ENCODE measurements at places on chromosomes 1 and 21.

GRCh38 chr1:25369241-25369640 lies 31.1 kb downstream of the TMEM50A start:
- no peak for DNase-seq

- DNase-seq, result no peak
Observed at GRCh38 chr1:24619376-24619775, 23.7 kb upstream of the SRRM1 start.

DNA sequence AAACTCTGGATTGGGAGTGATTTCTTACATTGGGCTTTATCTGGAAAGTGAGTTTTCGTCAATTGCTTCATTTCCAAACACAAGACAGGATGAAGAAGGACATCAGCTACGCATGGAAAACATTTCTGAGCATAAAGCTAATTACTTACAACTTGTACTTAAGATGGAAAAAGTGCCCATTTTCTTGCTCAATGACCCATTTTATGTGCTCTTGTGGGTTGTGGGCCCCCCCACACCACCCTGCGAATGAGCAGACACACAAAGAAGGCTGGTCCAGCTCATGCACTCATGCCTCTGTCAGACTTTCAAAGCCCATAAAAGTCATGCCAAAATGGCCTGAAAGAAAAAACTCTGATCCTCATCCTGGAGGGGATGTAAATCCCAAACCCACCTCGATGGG lies 663.0 kb downstream of the AJAP1 start:
- DNase-seq, result no peak

GRCh38 chr1:92459871-92460320 lies 26.8 kb downstream of the GFI1 start:
- no peak for DNase-seq

- DNase-seq, result no peak
Observed at GRCh38 chr1:235938709-235939479, 72.2 kb upstream of the LYST start.

DNA sequence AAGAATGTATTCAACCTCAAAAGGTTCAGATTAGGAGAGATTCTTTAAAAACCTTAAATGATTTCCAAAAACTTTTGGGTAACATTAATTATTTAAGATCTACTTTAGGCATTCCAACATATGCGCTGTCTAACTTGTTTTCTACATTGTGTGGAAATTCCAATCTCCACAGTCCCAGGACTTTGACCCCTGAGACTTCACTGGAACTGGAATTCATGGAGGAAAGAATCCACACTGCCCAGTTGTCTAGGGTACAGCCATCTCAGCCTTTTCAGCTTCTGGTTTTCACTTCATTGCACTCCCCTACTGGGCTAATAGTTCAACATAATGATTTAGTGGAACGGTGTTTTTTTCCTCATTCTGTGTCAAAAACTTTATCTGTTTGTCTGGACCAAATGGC lies 161.5 kb downstream of the IER5 start:
- DNase-seq, result no peak

GRCh38 chr1:154802982-154803920 lies 66.8 kb downstream of the KCNN3 start:
- no peak for DNase-seq

DNA sequence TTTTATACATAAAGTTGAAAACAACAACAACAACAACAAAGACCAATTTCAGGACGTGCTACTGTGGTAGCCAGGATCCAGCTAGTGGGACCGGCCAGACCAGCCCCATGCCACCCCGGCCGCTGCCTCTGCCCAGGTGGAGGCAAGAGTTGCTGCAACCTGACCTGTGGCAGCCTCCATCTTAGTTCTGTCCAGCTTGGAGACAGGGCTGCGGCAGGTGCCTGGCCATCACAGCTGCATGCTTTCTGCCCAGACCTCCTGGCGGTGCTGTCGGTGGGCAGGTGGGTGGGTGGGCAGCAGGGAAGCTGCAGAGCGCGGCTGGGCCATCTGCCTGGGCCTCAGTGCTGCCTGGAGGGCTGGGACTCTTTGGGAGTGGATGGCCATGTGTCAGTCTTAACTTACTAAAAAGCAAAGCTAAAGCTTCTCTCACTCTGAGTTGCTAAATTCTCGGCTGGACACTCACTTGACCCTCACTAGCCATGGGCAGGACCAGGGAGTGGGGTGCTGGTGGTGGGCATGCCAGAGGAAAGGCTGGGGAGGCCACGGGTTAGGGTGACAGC lies 38.6 kb downstream of the KIAA1614 start:
- DNase-seq, result no peak

DNA sequence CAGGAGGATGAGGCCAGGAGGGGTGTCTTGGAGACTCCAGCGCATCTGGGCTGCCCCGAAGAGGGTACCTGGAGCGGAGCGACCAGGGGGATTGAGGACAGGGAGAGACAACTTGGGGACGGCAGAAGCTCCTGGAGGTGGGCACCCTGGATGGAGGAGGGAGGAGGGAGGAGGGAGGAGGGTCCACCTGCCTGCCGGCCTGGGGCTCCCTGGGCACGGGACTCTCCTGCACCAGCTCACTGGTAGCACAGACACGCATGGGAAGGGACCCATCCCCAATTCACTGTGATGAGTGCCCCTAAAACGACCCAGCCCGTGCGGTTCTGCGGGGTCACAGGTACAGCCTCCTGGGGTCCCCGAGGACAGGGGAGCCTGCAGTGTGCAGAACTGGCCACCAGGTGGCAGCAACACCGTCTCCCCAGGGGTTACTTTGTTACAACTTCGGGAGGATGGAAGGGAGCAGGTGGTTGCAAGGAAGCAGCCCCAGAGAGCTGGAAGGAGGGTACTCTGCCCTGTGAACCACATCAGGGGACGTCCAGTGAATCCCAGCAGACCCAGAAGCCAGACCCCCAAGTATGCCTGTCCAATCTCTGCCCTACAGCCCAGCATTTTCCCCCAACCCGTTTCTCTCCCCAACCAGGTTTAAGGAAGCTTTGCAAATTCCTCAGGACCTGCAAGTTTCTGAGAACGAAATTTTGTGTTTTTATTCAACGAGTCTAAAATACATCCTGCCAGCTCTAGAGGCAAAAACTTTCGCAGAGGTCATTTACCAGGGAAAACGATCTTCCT lies 482.4 kb downstream of the NPHP4 start:
- DNase-seq, result no peak

Measured in urinary bladder (tissue), 4 donors.